ENCODE measurements at places on chromosomes 2 and 18. TPM values are rescaled to one million over a fixed set of nuclear protein-coding genes. Genes with fewer than 3 reads are reported as not detected.

The FAP gene
- total RNA-seq: 2.0 TPM

- no peak overlapping the region for H3K4me3 ChIP-seq
- no peaks in the 10 kb centered on the region for H3K4me1 ChIP-seq
These were observed 608.8 kb downstream of the LRP1B start for GRCh38 chr2:141522048-141522447.

DNA sequence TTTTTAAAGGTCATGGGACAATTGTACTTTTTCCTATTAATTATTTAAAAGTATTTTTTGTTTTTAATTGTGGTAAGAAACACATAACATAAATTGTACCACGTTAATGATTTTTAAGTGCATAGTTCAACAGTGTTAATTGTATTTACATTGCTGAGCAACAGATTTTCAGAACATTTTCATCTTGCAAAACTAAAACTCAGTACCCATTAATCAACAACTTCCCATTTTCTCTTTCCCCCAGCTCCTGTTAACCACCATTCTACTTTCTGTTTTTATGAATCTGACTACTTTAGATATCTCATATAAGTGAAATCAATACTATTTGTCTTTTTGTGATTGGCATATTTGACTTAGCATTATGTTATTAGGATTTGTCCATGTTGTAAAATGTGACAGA is 483.9 kb upstream of the ZNF804A start:
- DNase-seq: no peak
- H3K36me3 ChIP-seq: no peaks in the 10 kb centered on the region
- no peaks in the 10 kb centered on the region for H3K4me1 ChIP-seq
- H3K4me3 ChIP-seq: no peak overlapping the region

DNA sequence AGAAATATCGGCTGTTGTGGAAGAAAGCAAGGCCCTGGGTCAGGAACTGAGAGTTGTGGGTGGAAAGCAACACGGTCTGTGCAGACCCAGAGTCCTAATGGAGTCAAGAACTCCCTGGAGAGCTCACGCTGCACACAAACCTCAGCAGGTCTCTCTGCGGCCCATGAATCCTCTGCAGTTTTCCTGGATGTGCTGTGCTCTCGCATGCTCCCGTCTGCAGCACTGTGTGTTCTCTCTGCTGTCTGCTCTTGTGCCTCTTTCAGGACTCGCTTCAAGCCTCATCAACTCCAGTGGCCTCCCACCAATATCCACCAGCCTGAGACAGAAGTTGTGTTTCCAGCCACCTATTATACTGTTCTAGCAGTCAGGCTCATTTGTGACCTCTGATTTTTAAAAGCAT is 24.3 kb downstream of the RNU4ATAC start:
- no peaks in the 10 kb centered on the region for H3K27me3 ChIP-seq
- H3K4me1 ChIP-seq: no peaks in the 10 kb centered on the region
- H3K4me3 ChIP-seq: no peak overlapping the region
- no peaks in the 10 kb centered on the region for H3K36me3 ChIP-seq

GRCh38 chr2:95343429-95344214 is 46.5 kb downstream of the KCNIP3 start:
- no peaks in the 10 kb centered on the region for H3K36me3 ChIP-seq
- DNase-seq: no peak
- no peak overlapping the region for H3K27ac ChIP-seq
- H3K27me3 ChIP-seq: peaks cover 38% of the 10 kb centered on the region

DNA sequence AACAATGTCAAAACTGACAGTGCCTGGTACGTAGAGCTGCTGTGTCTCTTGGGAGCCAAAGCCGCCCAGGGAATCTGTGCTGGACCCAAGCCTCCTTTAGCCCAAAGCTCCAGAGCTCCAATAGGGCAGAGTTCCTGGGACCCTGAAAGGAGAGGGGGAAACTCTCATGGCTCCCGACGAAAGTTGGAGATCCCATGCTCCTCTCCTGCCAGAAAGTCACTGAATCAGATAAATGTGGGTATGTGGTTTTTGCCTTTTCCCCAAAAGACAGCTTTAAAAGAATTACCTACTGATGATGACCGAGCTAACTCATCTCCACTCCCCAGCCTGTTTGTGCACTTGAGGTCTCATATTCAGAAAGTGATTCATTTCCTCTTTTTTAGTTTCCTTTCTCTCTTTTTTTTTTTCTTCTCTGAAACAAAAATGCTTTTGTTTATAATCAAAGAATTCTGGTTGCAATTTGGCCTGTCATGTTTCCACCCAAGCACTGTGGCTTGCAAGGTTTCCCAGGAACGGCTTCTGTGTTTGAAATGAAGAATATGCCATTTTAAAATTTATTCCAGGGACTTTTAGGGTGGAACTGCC is 14.1 kb upstream of the PMAIP1 start:
- H3K27ac ChIP-seq: no peak overlapping the region
- H3K36me3 ChIP-seq: no peaks in the 10 kb centered on the region
- no peaks in the 10 kb centered on the region for H3K27me3 ChIP-seq

DNA sequence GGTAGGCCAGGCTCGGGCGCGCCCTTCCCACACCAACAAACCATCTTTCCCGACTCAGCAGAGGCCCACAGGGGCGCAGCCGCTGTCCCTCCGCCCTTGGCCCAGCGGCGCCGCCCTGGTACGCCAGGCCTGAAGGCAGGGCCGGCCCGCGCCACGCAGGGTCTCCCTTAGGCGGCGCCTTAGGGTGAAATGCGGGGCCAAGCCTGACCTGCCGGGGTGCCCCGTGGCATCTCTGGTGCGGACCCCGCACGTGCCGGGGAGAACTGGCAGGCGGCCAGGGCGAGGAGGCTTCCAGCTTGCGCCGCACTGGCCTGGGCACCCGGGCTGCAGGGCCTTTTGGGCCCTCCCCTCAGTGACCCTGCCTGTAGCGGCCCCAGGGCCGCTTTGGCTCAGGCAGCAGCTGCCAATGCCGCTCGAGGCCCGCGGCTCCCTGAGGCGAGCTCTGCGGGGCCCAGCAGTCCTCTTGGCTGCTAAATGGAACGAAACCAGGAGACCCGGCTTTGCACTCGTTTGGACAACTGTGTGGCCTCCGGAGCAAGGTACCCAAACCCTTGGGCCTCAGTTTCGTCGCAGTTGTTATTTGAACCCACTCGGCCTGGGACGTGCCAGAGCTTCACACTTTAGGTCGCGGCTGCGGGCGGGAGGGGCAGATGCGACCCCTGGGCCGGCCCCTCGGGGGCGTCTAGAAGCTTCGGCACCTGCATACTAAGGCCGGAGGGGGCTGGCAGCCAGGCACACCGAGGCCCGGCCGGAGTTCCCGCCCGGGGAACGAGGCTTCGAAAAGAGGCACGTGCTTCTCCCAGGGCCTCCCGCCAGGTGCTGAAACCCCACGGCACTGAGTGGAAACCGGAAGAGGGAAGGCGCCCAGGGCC is 8.5 kb downstream of the OTX1 start:
- peaks cover 100% of the 10 kb centered on the region for H3K27me3 ChIP-seq
- H3K4me3 ChIP-seq: no peak overlapping the region
- H3K4me1 ChIP-seq: peaks cover 54% of the 10 kb centered on the region
- DNase-seq: peak; percentile 9

DNA sequence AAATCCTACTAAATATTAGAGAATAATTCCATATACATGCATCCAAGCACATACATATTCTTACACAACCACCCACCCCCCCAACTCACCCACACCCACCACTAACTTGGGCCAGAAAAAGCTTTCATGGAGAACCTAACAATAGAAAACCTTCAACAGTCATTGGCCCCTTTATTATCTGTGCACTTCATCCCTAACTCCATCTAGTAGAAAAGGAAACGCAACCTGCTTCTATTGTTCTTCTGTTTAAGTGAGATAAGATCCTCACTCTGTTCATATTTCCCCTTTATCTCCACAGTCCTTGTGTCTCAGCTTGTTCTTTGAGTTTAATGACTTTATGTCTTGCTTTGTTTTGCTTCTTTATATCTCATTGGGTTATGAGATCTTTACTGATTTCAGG is 1740.2 kb upstream of the CELF4 start:
- no peak overlapping the region for H3K4me3 ChIP-seq
- no peak for DNase-seq
- H3K4me1 ChIP-seq: no peaks in the 10 kb centered on the region

The SIX2 gene
- total RNA-seq: 0.32 TPM

The TBR1 gene
- total RNA-seq: not detected

- no peak for DNase-seq
- H3K4me1 ChIP-seq: peaks cover 33% of the 10 kb centered on the region
- peak overlapping the region; percentile 89 for H3K27ac ChIP-seq
- no peaks in the 10 kb centered on the region for H3K27me3 ChIP-seq
- no peak overlapping the region for H3K4me3 ChIP-seq
- H3K36me3 ChIP-seq: no peaks in the 10 kb centered on the region
These were observed 105.0 kb downstream of the COL6A3 start for GRCh38 chr2:237309011-237309410.

Measured in transverse colon (tissue), 4 donors.